NT2/D1 (cell line): ENCODE measurements at places on chromosomes 5 and 9.

- DNase-seq: no peak
Observed at GRCh38 chr9:137160716-137161557, 8.9 kb downstream of the LRRC26 start.

GRCh38 chr5:113166261-113166660 lies 189.7 kb downstream of the DCP2 start:
- DNase-seq: no peak

- no peak for DNase-seq
Observed at GRCh38 chr9:126521976-126522590, 91.6 kb upstream of the LMX1B start.

- no peak for DNase-seq
Observed at GRCh38 chr5:37248421-37248969, 681 bp downstream of the CPLANE1 start.

GRCh38 chr5:39076757-39077728 lies 2.8 kb upstream of the RICTOR start:
- DNase-seq: no peak

DNA sequence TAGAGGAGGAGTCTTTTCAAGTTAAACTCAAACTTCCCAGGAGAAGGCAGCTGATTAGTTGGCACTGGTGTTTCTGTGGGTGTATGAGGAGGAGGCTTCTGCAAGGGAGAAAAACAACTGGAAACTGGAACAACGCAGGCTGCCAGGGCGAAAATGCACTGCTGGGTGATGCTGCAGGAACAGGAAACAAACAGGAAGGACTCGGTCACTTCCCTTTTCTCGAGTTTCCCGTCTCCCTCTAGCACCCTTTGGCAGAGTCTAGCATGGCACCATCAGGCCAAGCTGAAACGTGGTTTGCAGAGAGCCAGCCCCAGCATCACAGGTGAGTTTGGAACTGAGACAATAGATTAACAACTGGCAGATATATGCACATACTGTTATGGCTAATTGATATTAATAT lies 77.5 kb upstream of the CAST start:
- no peak for DNase-seq

GRCh38 chr5:115349001-115349817 lies 52.8 kb upstream of the CCDC112 start:
- no peak for DNase-seq

- DNase-seq: no peak
Observed at GRCh38 chr5:178467568-178468195, 122.5 kb downstream of the COL23A1 start.

DNA sequence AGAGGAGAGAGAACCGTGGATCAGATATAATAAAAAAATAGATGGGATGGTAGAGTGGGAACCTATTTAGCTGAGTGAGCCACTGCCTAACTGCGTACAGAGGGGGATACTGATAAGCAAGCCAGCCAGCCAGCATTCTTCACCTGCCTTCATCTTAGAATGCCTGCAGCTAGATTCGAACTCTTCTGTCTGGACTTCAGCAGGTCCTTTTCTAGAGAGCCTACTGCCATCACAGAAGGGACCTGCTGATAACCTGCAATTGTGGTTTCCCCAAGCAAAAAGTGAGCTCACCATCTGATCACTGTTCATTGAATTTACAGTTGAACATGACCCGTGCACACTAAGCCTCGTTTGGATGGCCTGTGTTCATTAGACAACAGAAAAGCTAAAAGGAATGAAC lies 109.4 kb downstream of the CDC42SE2 start:
- no peak for DNase-seq

DNA sequence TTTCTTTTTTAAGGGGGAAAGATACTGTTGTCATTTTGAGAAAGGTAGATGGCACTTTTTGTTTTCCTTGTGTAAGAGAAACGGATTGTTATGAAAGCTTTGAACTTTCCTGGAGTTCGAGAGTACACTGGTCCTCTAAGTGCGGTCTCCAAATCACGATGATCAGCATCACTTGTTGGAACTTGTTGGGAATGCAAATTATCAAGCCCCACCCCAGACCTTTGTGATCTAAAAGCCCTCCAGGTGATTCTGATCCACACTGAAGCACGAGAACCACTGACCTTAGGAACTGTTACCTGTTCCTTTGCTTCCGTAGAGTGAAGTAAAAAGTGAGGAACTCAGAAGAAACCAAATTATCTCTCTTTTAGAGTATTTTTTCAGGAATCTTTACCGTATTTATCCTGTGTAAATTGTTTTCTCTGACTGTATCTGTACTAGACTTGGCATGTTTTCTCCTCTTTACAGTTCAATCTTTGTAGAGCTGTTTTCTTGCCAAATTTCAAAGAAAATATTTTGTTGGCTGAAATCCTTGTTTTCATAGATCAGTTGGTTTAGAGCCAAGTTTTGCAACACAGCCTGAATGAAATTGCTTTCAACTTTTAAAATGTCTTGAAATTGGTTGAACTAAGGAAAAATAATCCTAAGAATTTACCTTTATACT lies 4.0 kb downstream of the MAT2B start:
- DNase-seq: no peak

GRCh38 chr9:3664044-3664443 lies 138.2 kb upstream of the RFX3 start:
- no peak for DNase-seq

GRCh38 chr5:179274321-179275315 lies 70.6 kb downstream of the ADAMTS2 start:
- no peak for DNase-seq

GRCh38 chr9:107866711-107867311 lies 377.2 kb upstream of the KLF4 start:
- no peak for DNase-seq

- no peak for DNase-seq
Observed at GRCh38 chr5:134328619-134329018, 38.4 kb downstream of the CDKL3 start.

DNA sequence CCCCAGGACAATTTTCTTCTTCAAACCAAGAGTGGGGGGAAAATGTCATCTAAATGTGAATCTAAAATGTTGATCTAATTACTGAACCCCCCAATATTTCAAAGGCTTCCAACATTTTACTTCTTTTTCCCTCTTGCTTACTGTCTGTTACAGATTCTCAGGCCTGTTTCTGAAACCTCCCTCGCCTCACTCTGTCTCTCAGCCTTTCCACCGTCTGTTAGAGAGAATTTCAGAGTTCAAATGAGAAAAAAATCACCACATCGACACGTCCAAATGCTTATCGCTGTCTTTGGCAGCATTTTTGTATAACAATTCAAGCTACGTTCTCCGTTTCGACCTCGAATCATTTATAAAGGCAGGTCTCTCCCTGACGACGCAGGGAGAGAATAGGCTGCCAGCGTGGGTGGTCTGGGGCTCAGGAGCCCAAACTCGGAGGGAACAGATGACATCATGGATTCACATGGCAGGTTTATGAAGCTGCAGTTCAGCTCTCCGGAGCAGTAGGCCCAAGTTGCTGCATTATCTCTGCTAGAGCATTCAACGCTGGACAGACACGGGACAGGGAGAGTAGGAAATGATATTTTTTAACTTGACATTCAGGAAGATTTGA lies 139.8 kb downstream of the GAS1 start:
- no peak for DNase-seq

GRCh38 chr9:93112116-93112863 lies 16.3 kb downstream of the CARD19 start:
- DNase-seq: no peak

- peak; percentile 61 for DNase-seq
Observed at GRCh38 chr5:127256886-127257597, 33.6 kb upstream of the MEGF10 start.

GRCh38 chr5:50886657-50887345 lies 220.4 kb downstream of the PARP8 start:
- DNase-seq: no peak

- DNase-seq: no peak
Observed at GRCh38 chr9:86304236-86304730, 21.9 kb upstream of the ISCA1 start.

- DNase-seq: no peak
Observed at GRCh38 chr5:92599217-92599810, 981.7 kb downstream of the NR2F1-AS1 start.

DNA sequence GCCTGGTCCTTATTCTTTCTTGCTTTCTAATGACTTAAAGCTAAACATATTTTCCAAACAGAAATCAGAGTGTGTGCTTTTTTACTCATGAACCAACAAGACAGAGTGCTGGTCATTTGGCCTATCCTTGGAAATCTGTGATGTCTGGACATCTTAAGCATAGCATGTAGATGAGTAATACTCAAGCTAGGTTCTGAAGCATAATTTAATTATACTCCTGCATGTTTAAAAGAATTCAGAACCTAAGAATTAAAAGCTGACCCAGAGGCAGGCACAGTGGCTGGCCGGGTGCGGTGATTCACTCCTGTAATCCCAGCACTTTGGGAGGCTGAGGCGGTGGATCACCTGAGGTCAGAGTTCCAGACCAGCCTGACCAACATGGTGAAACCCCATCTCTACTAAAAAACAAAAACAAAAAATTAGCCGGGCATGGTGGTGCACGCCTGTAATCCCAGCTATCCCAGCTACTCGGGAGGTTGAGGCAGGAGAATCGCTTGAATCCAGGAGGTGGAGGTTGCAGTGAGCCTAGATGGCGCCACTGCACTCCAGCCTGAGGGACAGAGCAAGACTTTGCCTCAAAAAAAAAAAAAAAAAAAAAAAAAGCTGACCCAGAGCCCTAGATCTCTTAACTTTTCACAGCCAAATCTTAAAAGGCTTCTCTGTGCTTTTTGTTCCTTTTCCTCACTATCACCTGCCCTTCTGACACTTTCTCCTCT lies 16.2 kb upstream of the TJP2 start:
- DNase-seq: no peak

DNA sequence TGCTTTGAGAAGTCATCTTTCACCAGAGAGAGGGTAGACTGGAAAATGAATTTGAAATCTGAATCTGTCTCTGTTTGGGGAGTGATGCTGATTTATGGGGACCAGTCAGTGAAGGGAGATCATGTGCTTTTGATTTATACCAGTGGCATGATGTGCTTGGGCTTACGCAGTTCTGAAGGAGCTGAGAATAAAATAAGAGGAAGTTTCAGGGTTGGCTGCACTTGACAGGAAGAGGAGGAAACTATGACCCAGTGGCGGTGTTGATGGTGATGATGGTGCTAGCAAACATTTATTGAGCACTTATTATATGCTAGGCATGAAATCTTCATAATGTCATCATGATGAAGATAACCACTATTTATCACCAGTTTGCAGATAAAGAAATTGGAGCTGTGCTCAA lies 136.4 kb upstream of the GLRA1 start:
- no peak for DNase-seq

DNA sequence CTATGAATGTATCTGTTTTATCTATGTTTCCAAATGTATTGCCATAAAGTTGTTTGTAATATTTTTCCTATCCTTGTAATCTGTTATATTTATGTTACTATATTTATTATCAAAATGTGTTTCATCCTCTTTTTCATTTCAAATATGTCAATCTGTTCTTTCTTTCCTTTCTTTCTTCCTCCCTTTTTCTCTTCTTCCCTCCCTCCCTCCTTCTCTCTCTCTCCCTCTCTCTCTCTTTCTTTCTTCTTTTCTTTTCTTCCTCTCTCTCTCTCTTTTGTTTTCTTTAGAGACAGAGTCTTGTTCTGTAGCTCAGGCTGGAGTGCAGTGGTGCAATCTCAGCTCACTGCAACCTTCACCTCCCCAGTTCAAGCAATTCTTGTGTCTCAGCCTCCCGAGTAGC lies 91.3 kb downstream of the GTF3C4 start:
- no peak for DNase-seq

DNA sequence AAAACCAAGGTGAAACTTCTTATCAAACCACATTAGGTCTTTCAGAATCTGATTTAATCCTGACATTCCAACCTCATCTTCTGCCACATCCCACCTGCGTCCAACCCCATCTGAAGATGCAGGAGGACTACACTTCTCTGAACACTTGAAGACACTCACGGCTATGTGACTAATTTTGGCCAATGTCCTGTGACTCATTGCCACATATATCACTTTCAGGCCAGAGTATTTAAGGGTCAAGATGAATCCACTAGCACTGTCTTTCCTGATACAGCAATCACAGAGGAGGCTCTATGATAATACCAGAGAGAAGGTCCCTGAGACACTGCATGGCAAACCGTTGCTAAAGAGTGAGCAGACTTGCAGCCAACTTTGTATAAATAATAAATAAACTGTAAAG lies 323.4 kb downstream of the NR2F1-AS1 start:
- DNase-seq: no peak

DNA sequence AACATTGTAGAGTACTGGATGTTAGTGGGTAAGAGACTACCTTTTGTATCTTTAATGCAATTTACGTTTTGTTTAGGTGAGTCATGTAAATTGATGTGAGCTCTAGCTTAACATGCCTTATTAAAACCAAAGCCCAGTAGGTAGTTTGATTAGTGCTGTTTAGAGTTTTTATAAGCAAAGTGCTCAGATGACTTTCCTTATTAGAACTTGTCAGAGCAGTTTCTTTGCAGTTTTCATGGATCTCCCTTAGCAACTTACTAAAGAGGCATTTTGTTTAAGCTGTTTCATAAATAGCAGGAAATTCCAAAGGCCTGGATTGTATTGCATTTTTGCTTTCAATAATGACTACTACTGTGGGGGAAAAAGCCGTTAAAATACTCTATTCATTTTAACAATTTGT lies 14.5 kb downstream of the ZSWIM6 start:
- DNase-seq: no peak

GRCh38 chr5:60888359-60889061 lies 44.4 kb upstream of the ELOVL7 start:
- no peak for DNase-seq

GRCh38 chr9:21506626-21507482 lies 24.7 kb upstream of the IFNE start:
- no peak for DNase-seq

DNA sequence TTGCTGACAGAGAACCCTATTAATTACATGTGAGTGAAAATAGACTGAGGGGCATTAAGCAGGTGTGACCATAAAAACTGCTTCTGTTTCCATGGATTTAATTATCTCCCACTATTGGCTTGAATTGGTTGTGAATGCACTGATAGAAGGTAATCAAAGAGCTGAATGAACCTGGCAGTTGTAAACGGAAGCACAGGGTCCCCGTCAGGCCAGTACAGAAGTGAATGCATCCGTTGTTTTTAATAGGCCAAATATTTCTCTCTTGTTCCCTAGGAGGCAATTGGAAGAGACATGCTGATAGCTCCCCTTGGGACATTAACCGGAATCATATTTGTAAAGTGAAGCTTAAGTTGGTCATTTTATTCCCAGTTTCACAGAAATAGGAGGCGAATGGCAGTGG lies 147.0 kb downstream of the CAVIN4 start:
- DNase-seq: no peak

DNA sequence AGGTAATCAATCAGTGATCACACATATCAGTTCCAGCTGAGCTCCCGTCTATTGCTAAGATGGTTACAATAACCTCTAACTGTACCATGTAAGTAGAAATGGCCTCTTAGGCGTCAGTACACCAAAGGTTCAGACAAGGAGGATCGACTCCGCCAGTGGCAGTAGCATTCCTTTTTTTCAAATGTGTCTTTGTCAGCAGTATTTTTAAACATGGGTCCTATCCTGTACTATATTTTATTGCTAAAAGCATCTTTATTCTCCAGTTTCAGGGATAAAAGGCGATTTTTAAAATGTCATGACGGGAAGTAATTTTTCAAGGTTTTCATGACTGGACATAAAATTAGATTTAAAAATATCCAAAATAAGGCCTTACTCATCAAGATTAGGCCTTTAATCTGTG lies 64.8 kb upstream of the TBCA start:
- no peak for DNase-seq
